Amniotic epithelial cell (primary cell): ENCODE measurements at places on chromosomes 7 and 10.

GRCh38 chr7:17129218-17129617, 169.2 kb upstream of the AHR start:
- no peak for DNase-seq

- DNase-seq, result peak; percentile 99
Measured at GRCh38 chr7:105776068-105776790, 100.2 kb downstream of the ATXN7L1 start.

GRCh38 chr7:73622909-73623797, 1.2 kb downstream of the MLXIPL start:
- DNase-seq, result no peak

DNA sequence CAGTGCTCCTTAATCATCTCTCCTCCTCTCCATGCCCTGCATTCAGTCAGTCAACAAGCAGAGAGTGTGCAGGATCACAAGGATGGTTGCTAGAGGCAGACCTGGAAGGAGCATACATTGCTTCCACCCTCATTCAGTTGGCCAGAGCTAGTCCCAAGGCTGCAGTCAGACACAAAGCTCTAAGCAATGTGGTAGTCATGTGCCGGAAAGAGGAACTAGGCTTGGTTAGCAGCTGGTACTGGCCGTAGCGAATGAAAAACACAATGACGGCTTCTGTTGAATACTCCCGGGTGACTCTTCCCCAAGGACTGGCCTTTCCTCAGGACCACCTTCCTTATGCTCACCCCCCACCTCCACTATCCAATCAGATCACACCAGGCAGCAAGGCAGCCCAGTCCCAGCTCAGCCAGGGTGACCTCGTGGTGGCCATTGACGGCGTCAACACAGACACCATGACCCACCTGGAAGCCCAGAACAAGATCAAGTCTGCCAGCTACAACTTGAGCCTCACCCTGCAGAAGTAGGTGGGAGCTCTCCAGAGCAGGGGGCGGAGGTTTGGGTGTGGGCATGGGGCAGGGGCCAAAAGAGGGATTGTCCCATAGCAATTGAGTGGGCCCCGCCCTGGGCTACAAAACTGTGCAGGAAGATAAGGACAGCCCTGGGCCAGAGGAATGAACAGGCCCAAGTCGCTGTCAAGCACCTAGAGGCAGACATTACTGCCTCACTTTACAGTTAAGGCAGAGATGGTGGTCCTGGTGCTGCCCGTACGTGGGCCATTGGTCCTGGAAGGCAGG, 10.9 kb downstream of the LDB3 start:
- no peak for DNase-seq

GRCh38 chr7:88217675-88218428, 2.0 kb downstream of the SRI start:
- DNase-seq, result no peak

- no peak for DNase-seq
Measured at GRCh38 chr10:50438049-50438936, 185.5 kb downstream of the SGMS1 start.

- DNase-seq, result no peak
Measured at GRCh38 chr10:11285171-11285570, 267.5 kb downstream of the CELF2 start.

GRCh38 chr7:115332691-115333090, 410.8 kb downstream of the MDFIC start:
- peak; percentile 40 for DNase-seq

DNA sequence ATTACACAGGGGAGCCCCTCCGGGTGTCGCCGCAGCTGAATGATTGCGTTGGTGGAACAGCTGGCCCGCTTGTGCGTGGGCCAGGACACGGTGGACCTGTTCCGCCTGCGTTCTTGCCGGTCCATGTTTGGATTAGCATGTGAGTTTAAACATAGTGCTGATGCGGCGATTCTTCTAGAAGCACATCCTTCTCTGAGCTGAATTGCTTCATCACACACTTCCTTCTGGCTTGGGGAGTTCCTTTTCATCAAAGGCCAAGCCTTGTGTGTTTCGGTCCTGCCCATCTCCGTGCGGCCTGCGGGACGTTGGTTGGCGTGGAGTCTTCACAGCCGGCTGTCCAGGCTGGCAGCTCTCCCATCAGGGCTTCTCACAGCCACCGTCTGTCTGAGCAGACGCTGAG, 45.5 kb upstream of the SLC29A4 start:
- DNase-seq, result peak; percentile 52

DNA sequence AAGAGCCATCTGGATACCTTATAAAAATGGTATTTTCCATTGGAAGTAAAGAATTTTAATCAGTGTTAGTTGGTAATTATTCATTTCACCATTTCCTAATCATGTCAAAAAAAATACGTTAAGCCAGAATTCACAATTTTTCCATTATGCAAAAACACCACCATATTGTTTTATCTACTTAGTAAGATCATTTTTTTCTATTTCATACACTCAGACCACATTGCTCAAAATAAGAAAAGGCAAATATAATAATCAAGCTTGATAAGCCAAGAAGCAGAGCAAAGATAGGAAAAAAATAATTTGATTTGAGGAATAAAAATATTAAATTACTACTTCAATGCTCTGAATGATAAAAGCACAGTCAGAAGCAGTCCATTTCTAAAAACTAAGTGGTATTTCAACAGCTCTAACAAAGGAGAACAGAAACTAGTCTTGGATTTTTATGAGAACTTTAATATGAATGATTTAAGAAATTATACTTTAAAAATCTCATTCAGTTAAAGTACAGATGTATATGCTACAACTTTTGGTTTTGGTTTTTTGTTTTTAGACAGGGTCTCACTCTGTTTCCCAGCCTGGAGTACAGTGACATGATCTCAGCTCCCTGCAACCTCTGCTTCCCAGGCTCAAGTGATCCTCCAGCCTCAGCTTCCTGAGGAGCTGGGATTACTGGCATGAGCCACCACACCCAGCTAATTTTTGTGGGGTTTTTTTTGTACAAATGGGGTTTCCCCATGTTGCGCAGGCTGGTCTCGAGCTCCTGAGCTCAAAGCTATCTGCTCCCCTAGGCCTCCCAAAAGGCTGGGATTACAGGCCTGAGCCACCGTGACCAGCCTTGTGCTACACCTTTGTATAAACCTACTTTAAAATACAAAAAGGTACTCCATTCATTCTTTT, 46.6 kb downstream of the LRRN3 start:
- DNase-seq, result no peak

- no peak for DNase-seq
Measured at GRCh38 chr7:93476491-93477344, 97.8 kb downstream of the CALCR start.

- DNase-seq, result no peak
Measured at GRCh38 chr10:48512861-48513260, 92.0 kb downstream of the ARHGAP22 start.

DNA sequence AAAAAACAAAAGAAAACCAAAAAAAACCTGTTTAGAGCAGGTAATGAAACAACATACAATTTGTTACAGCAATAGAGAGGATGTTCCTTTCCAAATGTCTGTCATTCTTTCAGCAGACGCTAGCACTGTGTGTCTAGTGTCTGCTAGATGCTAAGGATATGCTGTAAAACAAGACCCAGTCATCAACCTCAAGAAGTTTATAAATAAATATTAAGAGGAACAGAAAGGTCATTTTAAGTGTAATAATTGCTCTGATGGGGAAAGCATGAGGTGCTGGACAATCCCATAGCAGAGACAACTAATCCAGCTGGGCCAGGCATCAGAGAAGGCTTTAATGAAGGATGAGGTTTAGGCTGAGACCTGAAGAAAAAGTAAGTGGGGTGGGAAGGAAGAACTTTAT, 23.3 kb upstream of the ASCC1 start:
- no peak for DNase-seq

DNA sequence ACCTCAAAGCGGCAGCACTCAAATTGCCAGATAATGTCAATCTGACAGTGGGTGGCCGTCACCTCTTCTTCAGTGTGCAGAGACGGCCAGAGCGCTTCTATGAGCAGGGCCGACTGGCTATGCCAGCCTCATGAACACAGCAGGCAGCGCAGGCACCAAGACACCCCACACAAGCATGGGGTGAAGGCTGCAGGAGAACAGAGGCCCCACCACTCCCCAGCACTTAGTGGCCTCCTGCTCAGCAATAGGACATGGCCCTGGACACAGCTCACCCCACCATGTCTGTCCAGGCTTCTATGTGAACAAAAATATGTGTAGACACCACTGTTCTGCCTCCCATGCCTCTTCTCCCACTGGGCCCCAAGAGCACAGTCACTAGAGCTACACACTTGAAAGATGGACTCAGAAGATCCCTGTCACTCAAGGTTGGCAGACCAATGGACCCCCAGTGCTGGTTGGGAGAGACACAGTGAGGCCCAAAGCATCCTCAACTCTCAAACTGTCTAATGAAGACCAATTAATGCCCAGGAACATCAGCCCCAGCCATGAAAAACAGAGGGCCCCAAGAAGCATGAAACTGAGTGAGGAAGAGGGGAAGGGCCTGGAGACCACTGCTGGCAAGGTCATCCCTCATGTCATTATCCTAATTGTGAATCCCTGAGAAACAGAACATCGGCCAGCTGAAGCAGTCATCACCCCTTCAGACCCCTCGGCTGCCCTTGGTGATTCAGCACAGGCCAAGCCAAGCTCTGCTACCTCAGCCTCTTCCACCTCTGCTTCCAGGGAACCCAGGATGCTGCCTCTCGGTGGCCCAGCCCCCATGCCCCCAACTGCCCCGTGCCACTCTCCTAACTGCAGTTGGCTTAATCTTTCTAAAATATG, 77.7 kb downstream of the GRID1 start:
- DNase-seq, result no peak

DNA sequence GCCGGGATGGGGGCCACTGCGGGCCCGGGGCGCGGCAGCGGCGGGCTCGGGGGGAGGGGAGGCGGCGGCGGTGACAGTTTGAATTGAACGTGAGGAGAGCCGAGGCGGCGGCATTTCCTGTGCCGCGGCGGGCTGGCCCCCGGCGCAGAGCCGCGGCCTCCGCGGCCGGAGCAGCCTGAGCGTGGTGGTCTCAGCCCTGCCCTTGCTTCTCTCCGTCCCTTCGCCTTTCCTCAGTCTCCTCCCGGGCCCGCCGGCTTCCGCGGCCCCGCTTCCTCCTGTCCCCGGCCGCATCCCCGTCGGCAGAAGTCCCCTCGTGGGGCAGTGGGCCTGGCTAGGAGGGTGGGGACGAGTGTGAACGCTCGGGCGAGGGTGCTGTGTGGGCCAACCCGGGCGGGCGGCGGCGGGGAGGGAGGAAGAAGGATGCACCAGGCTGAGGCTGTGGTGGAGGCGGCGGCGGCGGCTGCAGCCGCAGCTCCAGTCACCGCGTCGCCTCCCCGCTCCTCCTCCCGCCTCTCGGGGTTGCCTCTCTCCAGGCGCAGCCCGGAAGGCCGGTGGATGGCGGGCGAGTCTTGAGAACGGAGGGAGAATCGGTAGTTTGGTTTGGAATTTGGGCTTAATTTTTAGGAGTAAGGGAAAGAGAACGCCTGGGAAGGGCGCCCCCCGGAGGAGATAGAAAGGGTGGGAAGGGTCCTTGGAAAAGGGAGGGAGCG, 690 bp downstream of the SEPTIN7 start:
- peak; percentile 61 for DNase-seq

DNA sequence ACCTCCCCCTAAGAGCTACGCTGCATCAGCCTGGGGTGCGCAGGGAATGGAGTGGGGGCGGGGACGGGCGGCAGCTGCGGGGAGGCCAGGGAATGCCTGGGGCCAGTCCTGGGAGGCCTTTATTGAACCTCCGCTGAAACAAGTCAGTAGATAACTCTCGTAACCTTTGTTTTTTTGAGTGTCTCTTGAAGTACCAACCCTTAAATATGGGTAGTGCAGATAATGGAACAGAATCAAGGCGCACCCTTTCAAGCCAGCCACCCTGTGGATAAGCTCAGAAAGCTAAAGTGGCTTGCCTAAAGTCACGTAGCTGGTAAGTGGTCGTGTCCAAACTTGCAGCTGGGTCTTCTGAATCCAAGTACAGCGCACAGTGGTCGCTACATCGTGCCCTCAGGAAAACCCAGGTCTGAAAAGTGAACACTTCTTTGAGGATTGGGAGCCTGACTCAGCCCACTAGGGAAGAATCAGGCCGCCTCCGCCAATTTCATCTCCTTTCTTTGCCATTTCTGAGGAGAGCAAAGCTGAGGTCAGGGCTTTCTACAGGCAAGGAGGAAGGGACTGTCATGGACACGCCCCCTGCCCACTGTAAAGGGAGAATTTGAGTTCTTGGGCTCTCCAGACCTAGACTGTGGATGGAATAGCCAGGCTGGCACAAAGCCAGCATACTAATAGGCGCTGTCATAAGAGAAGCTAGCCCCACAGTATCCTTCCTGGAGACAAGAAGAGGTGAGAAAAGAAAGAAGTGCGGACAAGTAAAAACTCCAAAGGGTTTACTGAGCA, 3.2 kb upstream of the EGR2 start:
- DNase-seq, result no peak

DNA sequence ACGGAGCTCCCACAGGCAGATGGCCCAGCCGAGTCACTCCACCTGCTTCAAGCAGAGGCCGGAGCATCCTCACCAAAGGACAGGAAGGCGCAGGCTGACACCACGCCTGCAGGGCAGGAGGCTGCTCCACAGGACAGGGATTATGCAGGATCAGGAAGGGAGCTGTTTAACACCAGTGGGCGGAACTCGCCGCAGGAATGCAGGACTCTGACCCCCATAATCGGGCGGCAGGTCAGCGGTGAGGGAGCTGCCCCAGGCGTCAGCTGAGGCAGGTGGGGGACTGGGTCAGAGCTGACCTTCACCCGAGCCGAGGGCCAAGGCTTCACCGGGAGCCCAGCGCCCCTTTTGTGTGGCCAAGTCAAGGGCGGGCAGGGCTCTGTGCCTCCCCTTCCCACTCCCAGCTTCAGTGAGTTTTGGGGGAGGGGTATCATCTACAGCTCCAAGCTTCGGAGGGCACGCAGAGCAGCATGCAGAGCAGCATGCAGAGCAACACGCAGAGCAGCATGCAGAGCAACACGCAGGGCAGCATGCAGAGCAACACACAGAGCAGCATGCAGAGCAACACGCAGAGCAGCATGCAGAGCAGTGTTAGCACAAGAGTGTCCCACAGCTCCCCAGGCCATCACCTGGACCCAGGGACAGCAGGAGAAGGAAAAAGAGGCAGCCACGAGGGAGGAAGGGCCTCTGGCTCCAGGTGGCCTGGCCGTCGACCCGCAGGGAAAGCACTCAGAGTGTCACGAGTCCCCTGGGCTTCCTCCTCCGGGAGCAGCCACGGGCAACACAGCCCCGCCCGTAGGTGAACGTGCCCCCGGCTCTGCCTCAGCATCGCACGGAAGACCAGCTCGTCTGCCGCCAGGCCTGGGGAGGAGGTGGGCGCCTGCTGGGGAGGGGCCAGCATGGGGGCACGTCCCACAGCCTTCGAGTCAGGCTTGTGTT, 151.7 kb upstream of the PPP2R2D start:
- no peak for DNase-seq

GRCh38 chr10:70816220-70816894, 609 bp downstream of the SGPL1 start:
- peak; percentile 95 for DNase-seq

- DNase-seq, result no peak
Measured at GRCh38 chr7:13856012-13856411, 133.5 kb downstream of the ETV1 start.

DNA sequence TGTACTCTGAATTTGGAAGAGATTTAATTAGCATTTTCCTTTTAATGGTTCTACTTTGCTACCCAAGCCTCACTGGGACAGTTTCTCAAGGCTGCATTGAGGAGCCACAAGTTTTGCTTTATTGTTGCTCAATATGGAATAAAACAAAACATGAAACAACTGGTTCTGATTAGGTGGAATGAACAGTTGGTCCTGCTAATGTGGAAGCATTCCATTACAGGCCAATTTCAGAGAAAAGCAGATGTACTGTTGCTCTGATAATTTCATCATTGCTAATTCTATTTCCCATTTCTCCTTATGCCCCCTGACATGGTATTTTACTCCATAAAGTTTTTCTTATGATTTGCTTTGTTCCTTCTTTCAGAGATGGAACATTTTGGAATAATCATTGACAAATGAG, 66.0 kb upstream of the PAPSS2 start:
- DNase-seq, result no peak
